ENCODE measurements at places on chromosomes 2 and 18.

- no peak for DNase-seq
These were observed 15.8 kb downstream of the ATF2 start for GRCh38 chr2:175152242-175152641.

DNA sequence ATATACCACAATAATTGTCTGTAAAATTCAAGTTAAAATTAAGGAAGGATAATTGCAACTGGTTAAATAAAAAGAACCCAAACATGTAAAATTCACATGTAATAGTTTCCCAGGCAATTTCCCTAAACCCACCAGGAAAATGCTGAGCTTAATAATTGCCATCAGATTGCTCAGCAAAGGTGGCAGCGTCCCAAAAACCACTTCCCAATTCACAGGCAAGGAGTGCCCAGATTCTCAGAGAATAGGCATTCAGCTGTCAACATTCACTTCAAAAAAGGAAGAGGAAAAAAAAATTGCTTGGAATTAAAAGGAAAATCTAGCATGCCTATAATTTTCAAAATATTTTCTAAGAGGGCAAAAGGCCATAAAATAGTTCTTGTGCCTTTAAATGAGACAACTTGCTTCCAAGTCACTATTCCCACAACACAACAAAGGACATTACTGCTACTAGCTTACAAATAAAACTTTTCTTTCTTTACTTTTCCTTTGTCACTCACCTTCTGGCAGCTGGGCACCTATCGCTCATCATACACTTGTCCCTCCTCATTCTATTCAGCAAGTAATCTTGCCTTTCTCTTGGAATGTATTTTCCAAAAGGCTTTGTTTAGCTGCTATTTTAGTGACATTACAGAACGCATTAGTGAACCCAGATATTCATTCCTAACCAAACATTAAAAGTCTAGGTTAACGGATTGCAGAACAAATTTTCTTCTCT lies 15.2 kb downstream of the SRBD1 start:
- DNase-seq, result no peak

DNA sequence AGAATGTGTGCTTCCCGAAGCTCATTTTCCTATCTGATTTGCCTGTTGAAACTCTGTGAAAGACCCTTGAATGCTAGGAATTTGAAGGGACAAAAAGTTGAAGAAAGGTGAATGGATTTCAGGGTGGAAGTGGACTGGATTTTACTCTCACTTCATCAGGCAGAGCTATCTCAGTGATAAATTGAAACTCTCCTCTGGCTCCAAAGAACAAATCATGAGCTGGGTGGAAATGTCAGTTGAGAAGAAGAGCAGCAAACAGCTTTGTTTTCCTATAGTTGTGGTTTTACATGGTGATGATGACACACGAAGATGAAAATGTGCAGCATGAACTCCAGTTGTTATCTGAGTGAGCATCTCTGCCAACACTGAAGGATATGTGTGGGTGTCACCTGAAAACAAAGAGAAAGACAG lies 34.4 kb downstream of the CD28 start:
- DNase-seq, result peak; percentile 30

GRCh38 chr2:43419243-43419642 lies 176.6 kb downstream of the THADA start:
- no peak for DNase-seq

DNA sequence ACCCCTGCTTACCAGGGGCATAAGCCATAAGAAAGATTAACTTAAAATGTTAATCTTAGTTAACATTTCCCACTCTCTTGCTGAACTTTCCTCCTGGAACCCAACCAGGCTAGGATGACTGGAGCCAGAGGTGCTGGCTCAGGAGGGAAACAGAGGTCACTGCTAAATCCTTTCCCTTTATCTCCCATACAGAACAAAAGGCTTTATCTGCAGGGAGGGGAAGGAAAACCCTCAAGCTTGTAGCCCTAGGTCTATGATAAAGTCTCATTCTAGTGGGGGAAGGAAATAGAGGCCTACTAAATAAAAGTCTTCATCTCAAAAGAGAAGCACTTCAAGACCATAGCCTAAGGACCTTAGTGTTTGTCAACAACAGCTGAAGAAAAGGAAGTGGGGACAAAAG lies 18.6 kb downstream of the HIBCH start:
- DNase-seq, result no peak

DNA sequence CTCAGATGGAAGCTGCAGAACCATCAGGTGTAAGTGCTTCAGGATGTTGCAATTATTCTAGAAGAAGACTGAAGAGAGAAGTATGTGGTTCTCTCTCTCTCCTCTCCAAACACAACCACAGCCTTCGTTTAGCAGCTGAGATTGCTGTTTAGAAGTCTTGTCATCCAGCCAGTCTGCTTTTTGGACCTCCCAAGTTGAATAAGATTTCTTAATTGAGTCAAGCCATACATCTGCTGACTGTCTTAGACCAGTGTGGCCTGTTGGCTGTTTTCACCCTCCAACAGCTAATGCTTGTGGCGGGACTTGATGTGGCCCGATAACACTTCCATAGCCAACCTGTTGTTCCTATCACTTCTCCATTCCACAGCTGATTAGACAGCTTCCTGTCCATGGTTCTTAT lies 91.3 kb upstream of the TMEM17 start:
- no peak for DNase-seq

GRCh38 chr2:106562268-106563186 lies 75.4 kb downstream of the CD8B2 start:
- no peak for DNase-seq

GRCh38 chr2:98313492-98314250 lies 32.6 kb upstream of the CNGA3 start:
- DNase-seq, result no peak

- no peak for DNase-seq
These were observed 154.0 kb upstream of the NFATC1 start for GRCh38 chr18:79241755-79242154.

GRCh38 chr18:21799721-21800120 lies 59.1 kb downstream of the MIB1 start:
- no peak for DNase-seq

DNA sequence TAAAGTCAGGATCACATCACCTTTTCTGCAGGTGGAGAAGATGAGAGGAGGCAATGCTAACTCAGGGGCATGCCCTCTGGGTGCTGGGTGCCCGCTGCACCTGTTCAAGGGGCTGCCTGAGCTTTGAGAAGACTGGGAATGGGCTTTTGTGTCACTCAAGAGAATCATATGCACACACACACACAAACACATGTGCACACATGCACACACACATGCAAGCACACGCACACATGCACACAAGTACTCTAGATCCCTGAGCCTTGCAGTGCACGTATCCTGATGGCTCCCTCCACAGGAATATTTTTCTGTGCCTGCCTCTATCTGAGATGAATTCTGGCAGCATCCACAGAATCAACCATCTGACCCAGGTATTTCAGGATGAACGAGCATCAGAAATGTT lies 110.0 kb upstream of the TEX51 start:
- no peak for DNase-seq

DNA sequence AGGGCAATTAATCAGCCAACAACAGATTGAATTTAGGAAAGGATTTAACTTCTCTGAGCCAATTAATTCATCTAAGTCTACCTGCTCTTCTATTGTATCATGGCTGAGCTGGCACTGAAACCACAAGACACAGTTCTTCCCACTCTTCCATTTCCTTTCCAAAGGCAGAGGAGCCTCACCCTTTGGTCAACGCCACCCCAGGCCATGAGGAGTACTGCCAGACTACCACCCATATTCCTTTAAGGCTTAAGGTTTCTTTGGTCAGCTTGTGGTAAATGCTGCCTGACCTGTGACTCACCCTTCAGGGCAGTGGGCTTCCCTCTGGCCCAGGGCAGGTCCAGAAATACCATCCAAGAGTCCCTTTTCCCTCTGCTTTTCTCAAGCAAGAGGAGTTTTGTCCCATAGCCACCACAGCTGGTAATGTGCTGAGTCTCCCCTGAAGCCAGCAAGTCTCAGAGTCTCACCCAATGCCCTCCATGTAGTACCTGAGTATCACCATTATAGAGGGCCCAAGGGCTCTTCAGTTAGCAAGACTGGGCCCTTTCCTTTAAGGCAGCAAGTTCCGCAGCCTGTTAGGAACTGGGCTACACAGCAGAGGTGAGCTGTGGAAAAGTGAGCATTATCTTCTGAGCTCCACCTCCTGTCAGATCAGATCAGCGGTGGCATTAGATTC lies 900.5 kb upstream of the CRIM1 start:
- DNase-seq, result no peak

GRCh38 chr18:68467957-68468356 lies 247.0 kb downstream of the TMX3 start:
- DNase-seq, result no peak

GRCh38 chr2:35343135-35343534 lies 1012.4 kb upstream of the CRIM1 start:
- DNase-seq, result no peak

DNA sequence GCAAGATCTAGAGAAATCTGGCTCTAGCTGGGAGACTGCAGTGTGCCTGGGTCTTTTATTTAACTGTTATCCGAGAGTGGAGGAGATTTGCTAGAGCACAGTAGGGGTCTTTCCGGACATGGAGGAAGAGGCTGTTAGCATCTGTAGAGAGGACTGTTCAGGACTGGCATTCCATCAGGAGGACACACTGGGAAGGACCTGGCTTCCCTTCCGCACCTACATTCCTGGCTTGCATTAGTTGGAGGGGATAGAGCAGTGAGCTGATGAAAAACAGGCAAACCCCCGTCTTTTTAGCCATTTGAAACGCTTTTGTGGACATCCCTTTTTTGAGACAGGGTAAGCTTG lies 874 bp upstream of the PIEZO2 start:
- DNase-seq, result no peak

DNA sequence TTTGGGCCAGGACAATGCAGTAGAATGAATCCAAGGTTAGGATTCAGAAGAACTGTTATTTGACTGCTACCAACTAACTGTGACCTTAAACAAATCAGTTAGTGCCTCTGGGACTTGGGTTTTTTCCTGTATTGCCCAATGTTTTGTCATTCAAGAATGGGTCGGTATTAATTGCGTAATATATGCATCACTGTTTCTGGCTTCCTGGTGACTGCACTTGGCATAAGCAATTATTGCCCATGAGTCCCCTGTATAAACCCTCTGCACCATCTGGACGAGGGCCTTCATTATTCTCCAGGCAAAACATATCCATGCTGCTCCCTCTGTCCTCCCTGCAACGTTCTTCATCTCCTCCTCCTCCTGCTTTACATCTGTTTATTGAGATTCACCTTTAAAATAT lies 255.8 kb upstream of the LRRTM1 start:
- no peak for DNase-seq

GRCh38 chr2:210003359-210003758 lies 921 bp downstream of the RPE start:
- DNase-seq, result no peak

- no peak for DNase-seq
These were observed 144.7 kb downstream of the CYRIA start for GRCh38 chr2:16520891-16521290.

- no peak for DNase-seq
These were observed 40.9 kb upstream of the ATL2 start for GRCh38 chr2:38417745-38418689.

DNA sequence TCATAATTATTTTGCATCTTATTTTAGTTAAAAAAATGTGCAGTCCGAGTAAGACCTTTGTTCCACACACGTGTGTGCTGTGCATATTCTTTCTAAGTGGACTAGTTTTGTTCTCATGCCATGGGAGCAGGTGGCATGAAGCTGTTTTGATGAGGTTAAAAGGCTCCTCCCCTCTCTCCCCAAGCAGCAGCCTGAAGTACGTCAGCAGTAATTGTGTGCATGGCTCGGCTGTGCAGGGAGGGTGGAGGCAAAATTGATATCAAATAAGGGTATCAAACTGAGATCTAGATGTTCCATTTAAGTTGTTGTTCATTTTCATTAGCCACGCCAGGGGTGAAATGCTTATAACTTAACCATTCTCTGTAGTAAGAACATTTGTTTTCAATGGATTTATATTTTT lies at the start of gene NYAP2:
Gene NYAP2, plus strand, starts transcription at position 207 of the 400 bp plus-strand sequence. CDS start 9,171 bp downstream, outside the sequence.
- DNase-seq, result no peak

DNA sequence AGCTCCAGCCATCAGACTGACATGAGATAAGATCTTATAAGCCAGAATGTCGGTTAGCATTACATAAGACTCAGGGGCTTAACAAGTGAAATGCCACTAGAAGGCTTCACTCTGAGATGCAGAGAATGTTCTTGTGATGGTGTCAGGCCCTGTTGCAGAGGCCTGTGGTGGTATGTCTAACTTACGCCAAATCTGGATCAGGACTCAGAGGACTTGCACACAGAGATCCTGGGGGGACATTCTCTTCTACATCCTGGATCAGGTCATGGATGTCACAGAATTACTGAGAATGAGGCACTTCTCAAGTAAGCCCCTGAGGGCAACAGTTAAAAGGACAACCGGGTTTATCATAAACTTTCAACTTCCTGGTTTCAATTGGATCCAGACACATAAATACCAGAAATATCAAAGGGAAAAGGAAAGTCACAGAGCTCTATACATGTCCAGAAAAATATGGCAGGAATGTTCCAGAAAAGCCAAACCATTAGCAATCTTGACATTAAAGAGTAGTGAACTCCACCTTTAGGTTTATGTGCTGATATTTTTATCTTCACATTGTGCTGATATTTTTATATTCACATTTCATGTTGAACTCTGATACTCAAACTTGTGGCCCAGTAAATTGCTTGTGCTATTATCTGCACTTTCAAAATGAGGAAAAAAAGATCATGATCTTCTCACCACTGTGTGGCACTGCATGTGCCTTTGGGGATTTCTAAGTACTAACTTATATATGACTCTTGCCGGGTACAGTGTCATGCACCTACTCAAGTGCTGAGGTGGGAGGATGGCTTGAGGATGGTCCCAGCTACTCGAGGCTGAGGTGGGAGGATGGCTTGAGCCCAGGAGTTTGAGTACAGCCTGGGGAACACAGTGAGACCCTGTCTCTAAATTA lies 137.5 kb upstream of the RNF152 start:
- no peak for DNase-seq

GRCh38 chr18:59851784-59852399 lies 47.9 kb upstream of the PMAIP1 start:
- no peak for DNase-seq

- DNase-seq, result no peak
These were observed 278.0 kb downstream of the EPHA4 start for GRCh38 chr2:221293949-221294742.

- no peak for DNase-seq
These were observed 3.8 kb upstream of the ATP8B1 start for GRCh38 chr18:57806978-57807285.

GRCh38 chr2:162974771-162975170 lies 136.2 kb upstream of the KCNH7 start:
- no peak for DNase-seq

DNA sequence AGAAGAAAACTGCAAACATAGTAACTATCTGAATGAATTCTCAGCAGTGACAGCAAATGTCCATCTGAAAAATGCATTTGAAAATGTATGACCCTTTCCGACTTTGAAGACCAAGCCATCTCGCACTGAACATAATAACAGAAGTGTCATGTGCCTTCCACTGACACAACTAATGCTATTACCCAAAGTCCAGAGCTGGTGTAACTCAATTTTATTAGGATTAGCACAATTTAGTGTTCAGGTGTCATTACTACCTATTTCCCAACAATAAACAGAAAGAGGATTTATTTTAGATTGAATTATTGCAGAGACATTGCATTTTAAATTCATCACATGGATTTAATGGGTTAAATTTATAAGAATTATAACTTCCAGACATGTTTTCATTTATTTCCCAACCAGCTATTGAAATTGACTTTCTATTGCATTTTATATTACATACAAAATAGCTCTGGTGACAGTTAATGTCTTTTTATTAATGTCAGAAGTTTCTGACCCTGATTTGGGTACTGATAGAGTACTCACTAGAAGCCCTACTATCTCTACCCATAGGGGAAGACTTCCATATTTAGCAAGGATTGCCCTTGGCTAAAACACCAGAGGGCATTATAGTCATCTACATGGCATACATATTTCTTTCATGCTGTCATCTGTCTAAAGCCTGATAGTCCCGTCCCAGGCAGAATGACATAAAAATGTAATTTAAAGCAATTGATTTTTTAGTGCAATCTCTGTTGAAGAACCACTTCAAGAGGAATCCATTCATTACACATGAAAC lies 7.0 kb upstream of the STK39 start:
- DNase-seq, result no peak

All from activated T-cell treated with anti-CD3 and anti-CD28 coated beads for 4 hours (primary cell).